HCT116 (cell line): ENCODE measurements at places on chromosomes 4 and X. TPM values are rescaled to one million over a fixed set of nuclear protein-coding genes. Genes with fewer than 3 reads are reported as not detected.

MAB21L2 gene
- total RNA-seq = not detected

- no peak for DNase-seq
- no peaks in the 10 kb centered on the region for H3K4me1 ChIP-seq
- no peak overlapping the region for H3K4me3 ChIP-seq
- no peaks in the 10 kb centered on the region for H3K27me3 ChIP-seq
- no peaks in the 10 kb centered on the region for H3K36me3 ChIP-seq
These were observed 34.7 kb upstream of the LHFPL1 start for GRCh38 chrX:112714357-112714918.

GRCh38 chr4:38691251-38692008 lies 27.4 kb downstream of the KLF3 start:
- no peak for DNase-seq
- no peaks in the 10 kb centered on the region for H3K27me3 ChIP-seq
- no peak overlapping the region for H3K27ac ChIP-seq
- peaks cover 15% of the 10 kb centered on the region for H3K4me1 ChIP-seq

CACNA1F gene
- not detected for total RNA-seq

DNA sequence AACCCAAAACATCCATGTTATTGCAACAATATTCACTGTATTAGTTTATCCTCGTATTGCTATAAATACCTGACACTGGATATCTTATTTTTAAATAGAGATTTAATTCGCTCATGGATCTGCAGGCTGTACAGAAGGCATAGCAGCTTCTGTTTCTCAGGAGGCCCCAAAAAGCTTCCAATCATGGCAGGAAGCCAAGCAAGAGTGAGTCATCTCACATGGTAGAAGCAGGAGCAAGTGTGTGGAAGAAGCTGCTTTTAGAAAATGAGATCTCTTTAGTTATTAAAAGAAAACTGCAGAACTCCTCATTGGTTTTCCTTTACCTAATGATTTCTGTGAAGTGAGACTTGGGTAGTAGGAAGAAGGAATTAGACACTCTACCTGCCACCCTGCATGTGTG lies 16.4 kb downstream of the ZNF732 start:
- H3K36me3 ChIP-seq = no peaks in the 10 kb centered on the region
- DNase-seq = no peak
- H3K4me3 ChIP-seq = no peak overlapping the region
- H3K4me1 ChIP-seq = no peaks in the 10 kb centered on the region
- no peak overlapping the region for H3K27ac ChIP-seq

DNA sequence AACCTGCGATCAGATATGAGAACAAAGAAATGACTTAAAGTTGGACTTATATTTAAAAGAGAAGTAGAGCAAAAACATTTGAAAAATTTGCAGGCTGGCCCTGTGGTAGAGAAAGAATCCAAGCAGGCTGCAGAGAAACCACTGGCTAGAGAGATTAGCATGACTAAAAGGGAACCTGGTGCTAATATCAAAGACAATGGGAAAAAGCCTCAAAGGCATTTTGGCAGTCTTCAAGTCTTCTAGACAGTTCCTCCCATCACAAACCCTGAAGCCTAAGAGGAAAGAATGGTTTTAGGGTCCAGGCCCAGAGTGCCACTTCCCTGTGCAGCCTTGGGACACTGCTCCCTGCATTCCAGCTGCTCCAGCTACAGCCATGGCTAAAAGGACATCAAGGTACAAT lies 33.4 kb downstream of the KCTD8 start:
- no peaks in the 10 kb centered on the region for H3K27me3 ChIP-seq
- H3K4me1 ChIP-seq = no peaks in the 10 kb centered on the region
- DNase-seq = no peak
- H3K27ac ChIP-seq = no peak overlapping the region
- no peaks in the 10 kb centered on the region for H3K36me3 ChIP-seq
- H3K4me3 ChIP-seq = no peak overlapping the region

DNA sequence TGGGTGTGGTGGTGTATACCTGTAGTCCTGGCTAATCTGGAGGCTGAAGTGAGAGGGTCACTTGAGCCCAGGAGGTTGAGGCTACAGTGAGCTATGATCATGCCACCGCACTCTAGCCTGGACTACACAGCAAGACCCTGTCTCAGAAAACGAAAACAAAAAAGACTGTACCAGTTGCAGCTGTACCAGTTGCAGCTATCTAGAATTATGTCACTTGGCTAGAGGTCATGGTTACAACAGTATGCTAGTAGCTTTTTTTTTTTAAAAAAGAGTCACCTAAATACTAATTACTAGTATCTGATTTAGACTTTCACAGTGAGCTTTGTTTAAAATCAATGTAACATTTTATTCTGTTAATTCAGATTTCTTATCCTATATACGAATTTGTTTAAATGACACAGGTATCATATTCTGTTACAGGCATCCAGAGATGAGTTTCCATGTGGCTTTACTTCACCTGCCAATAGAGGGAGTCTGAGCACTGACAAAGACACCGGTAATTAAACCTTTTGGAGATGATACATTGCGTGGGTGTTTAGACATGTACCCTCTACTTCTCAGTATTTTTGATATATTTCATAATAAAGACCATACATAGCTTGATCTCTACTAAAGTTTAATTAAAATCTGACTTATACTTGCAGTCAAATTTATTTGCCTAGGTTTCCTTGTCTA lies 100.2 kb upstream of the IL13RA1 start:
- H3K36me3 ChIP-seq = no peaks in the 10 kb centered on the region
- H3K4me1 ChIP-seq = no peaks in the 10 kb centered on the region
- H3K27ac ChIP-seq = no peak overlapping the region
- no peaks in the 10 kb centered on the region for H3K27me3 ChIP-seq
- H3K4me3 ChIP-seq = no peak overlapping the region

DNA sequence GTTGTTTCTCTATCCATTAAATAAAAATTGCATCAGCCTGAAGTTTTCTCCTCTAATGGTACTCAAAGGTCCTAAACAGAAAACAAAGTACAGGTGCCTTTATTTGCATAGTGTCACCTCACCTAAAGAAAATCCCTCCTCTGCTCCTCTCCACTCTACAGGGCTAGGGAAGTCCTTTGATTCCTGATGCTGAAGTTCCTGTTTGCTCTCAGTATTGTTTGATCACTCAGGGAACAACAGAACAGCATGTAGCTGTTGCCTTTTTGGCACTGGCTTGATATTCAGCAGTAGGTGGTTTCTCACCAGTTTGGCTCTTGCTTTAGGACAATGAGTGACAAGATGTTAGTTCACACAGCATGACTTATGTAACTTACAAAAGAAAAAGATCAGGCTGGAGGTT lies 156.2 kb upstream of the SLC7A11 start:
- DNase-seq = no peak
- no peaks in the 10 kb centered on the region for H3K36me3 ChIP-seq
- no peaks in the 10 kb centered on the region for H3K27me3 ChIP-seq
- H3K4me3 ChIP-seq = no peak overlapping the region
- no peak overlapping the region for H3K27ac ChIP-seq

SUPT20HL1 gene
- not detected for total RNA-seq

DNA sequence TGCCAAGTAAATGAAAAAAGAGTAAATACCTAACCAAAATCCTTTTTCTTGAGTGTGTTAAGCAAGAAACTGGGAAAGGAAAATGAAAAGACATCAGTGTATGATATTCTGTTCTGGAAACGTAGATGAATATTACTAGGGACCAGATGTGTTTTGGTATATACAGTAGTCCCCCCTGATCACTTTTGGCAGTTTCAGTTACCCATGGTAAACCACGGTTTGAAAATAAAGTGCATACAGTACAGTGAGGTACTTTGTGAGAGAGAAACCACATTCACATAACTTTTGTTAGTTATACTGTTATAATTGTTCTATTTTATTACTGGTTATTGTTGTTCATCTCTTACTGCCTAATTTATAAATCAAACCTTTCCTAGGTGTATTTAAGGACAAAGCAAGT lies 250.9 kb downstream of the TENM3 start:
- peaks cover 67% of the 10 kb centered on the region for H3K27me3 ChIP-seq
- DNase-seq = no peak
- H3K27ac ChIP-seq = no peak overlapping the region
- H3K4me3 ChIP-seq = no peak overlapping the region
- H3K4me1 ChIP-seq = no peaks in the 10 kb centered on the region

IL3RA gene
- total RNA-seq = not detected

DNA sequence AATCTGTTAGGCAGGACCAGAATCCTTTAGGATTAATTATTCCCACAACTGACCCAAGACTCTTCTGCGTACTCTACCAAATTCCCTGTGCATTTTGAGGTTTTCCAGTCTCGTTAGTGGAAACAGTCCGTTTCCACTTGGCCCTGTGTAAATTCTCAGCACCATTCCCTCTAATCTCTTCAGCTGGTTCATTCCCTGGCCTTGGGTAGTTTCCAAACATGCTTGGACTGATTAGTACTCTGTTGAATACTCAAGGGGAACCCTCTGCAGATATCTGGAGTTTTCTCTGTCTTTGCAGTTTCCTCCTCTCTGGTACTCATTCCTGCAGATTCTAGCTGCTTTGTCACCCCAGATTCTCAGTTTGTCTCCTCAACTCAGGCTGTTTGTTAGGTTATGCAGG lies 80.4 kb downstream of the ZFX start:
- H3K4me3 ChIP-seq = no peak overlapping the region

DAPP1 gene
- total RNA-seq = 0.76 TPM
